ENCODE measurements at places on chromosomes 6 and 20.

GRCh38 chr20:2690718-2691117 lies 1.9 kb upstream of the EBF4 start:
- no peak for DNase-seq

DNA sequence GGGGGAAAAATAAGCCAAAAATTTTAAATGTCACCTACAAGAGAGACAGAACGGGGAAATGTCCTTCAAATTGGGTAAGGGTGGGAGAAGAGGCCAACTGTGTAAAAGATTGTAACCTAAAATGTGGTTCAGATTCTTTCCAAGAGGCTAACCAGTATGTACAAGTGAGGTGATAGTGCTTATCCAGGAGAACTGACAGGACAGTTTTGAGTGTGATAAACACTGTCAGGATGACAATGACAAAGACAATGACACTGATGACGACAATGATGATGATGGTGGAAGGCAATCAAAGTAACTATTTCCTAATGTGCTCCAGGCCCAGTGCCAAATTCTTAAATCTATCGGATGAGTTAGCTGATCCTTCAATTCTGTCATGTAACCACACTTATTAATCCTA lies 57.3 kb downstream of the TASP1 start:
- no peak for DNase-seq

GRCh38 chr20:17646961-17647301 lies 35.1 kb downstream of the RRBP1 start:
- no peak for DNase-seq

GRCh38 chr6:120894077-120894476 lies 440.2 kb downstream of the TBC1D32 start:
- DNase-seq: no peak

DNA sequence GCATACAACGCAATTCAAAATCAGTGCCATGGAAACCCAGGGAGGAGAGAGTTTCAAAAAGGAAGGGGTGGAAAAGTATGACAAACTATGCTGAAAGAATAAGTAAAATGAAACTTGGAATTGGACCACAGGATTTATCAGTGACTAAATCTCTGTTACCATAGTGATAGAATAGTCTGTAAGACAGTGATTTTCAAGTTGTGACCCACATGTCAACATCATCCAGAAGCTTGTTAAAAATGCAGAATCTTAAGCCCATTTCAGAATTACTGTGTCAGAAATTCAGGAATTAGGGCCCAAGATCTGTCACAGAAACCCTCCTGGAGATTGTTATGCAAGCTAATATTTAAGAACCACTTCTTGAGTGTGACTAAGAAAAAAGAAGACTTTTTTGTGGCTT lies 417.7 kb upstream of the JAG1 start:
- no peak for DNase-seq

DNA sequence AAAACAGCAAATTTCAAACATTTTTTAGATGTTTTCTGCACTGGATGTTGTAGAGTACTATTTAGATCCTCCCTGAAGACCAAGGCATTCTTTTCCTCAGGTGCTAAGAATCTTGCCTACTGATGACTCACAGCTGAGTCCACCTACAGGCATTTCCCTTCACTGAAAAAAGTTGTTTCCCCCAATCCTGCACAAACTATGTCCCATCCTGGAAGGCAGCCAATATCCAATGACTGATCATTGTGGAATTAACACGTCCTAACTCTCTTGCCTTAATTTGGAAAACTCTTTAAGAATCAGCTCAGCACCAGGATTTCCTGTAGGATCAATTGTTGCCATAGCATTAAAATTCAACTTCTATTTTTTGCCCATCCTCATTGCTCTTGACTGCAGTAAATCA lies 268.4 kb upstream of the IRAK1BP1 start:
- DNase-seq: no peak

- DNase-seq: no peak
These were observed 9.0 kb downstream of the EMILIN3 start for GRCh38 chr20:41357424-41358163.

- no peak for DNase-seq
These were observed 130.5 kb upstream of the NOX3 start for GRCh38 chr6:155586090-155586489.

DNA sequence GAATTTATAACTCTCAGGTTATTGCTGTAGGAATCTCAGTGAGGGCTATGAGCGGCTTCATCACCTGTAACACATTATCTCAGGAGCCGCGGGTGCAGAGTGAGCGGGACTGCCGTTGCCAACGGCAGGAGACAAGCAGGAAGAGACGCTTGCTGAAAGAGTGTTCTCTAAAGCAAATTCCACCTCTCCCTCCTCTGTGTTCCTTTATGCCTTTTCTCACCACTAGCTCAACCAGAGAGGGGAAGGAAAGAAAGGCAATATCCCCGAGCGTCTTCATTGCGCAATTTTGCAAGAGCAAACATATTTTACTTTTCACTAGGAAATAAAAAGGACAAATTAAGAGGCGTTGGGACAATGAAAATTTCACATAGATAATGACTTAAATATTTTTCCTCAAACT lies 185.2 kb upstream of the EXOC2 start:
- no peak for DNase-seq

- DNase-seq: no peak
These were observed 700.1 kb downstream of the HDGFL1 start for GRCh38 chr6:23269436-23269835.

DNA sequence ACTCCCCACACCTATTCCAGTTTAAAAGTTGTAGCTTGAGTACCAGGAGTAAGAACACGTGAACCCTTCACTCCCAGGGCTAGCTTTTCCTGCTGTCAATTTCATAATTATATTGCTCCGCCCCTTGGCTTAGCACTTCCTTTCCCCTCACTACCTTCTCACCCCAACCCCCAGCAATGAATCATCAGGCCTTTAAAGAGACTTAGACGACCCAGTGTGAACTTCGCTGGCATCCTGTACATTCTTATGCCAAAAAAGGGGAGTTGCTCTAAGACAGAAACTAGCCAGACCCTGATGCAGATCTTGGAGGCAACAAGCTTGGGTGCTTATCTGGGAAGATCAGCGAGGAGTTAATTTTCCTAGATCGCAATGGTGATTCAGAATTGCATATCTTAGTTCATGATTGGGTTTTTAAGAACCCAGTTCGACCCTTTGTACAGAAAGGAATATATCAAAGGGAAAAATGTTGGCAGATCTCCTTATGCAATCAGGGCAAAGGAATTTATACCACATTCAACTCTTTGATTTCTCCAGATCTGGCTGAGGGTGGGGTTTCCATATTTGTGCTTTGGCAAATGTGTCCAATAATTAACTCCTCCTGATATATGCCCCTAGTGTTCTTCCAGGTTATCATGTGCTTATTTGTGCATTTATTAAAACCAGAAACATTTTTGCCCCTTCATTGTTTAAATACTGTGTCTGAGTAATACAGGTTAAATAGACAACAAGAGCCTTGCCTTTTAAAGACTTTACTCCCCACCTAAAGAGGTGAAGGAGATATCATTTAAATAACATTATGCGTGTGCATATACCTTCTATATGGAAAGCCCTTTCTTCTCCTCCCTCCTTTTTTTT lies 8.1 kb upstream of the ATXN1 start:
- no peak for DNase-seq

DNA sequence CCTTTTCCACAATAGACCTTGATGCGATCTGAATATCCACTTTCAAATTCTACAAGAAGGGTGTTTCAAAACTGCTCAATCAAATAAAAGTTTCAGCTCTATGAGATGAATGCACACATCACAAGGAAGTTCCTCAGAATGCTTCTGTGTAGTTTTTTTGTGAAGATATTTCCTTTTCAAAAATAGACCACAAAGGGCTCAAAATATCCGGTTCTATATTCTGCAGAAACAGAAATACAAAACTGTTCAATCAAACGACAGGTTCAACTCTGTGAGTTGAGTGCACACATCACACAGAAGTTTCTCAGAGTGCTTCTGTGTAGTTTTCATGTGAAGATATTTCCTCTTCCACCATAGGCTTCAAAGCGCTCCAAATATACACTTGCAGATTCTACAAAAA lies 293.9 kb upstream of the DEFB115 start:
- no peak for DNase-seq

GRCh38 chr6:112027942-112028674 lies 25.8 kb upstream of the CCN6 start:
- DNase-seq: no peak

DNA sequence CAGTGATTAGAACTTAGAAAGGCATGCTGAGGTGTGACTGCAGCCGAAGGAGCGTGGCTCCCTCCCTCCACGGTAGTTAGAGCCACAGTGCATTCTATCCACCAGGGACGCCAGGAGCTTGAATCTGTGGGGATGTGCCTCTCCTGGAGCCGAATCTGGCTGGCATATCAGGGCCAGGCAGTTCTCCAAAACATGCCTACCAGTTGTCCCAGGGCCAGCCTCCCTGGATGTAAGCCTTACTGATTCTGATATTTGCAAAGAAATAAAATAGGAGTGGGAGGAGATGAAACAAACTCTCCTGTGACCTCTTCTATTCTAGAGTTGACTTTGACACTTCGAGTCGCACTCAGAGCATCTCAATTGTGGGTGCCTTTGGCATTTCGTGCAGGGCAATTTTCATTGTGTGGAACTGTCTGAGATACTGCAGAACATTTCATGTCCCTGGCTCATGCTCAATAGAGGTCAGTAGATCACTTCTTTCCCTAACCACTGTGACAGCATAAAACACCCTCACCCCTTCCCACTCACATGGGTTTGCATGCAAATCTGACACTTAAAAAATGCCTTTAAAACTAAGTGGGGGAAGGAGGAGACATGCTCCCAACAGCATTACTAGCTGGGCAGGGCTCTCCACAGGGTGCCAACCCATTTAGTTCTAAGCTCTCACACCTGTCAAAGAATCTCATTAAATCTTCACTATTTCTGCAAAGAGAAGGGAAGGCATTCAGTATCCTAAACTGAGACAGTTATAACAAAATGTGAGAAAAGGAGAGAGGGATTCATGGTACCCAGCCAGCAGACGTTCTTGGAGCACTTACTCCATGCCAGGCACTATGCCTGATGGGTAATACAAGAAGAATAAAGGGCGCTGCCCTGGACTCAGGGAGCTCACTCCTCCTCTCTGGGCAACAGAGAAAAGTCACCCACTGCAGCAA lies 378.9 kb downstream of the PREX1 start:
- no peak for DNase-seq

GRCh38 chr6:100461278-100461916 lies 3.3 kb downstream of the SIM1 start:
- no peak for DNase-seq

- no peak for DNase-seq
These were observed 156.4 kb downstream of the MTHFD1L start for GRCh38 chr6:151021896-151022295.

Measured in activated B cell treated with CpG ODN at 0.5 μM for 24 hours (primary cell).